GM12891 (cell line): ENCODE measurements at places on chromosomes 7 and 10.

- DNase-seq, result no peak
Measured at GRCh38 chr7:18402488-18403183, 92.9 kb upstream of the HDAC9 start.

- DNase-seq, result no peak
Measured at GRCh38 chr7:21953781-21954180, 8.1 kb upstream of the CDCA7L start.

DNA sequence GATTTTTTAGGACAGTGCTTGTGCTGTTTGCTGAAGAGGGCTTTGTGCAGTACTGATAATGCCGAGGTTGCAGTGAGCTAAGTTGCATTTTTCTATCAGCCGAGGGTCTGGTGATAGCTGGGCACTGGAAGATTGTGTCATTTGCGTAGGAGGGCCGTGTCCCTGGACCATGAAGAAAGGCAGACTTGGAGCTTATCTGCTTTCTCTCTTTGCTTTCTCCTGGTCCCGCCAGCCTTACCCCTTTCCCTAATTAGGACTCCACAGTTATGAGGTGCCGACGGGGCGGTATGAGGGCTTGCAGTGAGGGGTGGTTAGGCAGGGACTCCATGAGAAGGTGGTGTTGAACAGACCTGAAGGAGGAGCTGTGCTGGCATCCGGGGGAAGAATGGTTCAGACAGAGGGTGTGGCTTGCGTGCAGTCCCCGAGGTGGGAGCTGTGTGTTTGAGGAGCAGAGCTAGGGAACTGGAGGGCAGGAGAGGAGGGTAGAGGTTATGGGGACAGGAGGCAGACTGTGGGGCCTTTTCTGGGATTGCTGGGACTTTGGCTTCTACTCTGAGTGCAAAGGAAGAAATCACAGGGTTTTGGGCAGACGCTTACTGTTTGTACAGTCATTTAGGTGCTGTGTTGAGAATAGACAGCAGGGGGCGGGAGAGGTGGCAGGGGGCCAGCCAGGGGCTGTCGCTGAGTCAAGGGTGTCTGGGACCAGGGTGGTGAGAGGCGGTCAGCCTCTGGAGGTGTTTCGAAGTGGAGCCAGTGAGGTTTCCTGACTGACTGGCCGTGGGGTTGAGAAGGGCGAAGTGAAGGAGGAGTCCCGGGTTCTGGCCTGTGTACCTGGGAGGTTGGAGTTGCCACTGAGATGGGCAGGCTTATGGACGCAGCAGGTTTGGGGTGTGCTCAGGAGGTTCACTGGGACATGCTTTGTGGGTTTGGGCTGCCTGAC is 43.4 kb downstream of the PRF1 start:
- peak; percentile 70 for DNase-seq

- no peak for DNase-seq
Measured at GRCh38 chr10:102140218-102140617, 7.4 kb downstream of the PPRC1 start.

GRCh38 chr10:4770801-4771553 is 55.0 kb upstream of the AKR1E2 start:
- DNase-seq, result no peak

GRCh38 chr10:43728425-43728824 is 79.7 kb upstream of the ZNF32 start:
- no peak for DNase-seq

DNA sequence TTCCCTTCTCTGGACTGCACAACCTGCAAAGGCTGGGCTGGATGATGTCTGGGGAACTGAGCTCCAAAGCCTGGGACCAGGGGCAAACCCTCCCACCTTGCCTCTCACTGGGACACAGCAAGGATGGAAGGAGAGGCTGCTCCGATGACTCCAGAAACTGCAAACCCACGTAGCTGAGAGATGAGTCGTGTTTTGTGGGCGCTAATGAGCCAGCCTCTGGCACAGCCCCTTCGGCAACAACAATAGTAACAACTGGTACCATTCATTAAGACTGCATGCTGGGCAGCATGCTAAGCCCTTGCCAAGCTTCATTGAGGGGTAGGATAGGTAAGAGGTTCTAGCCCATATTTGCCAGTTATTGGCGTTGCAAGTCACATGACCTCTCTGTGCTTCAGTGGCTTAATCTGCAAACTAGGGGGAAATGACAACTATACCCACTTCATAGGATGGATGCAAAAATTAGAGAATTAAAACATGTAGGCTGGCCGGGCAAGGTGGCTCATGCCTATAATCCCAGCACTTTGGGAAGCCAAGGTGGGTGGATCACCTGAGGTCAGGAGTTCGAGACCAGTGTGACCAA is 145.9 kb downstream of the SH3PXD2A start:
- no peak for DNase-seq

DNA sequence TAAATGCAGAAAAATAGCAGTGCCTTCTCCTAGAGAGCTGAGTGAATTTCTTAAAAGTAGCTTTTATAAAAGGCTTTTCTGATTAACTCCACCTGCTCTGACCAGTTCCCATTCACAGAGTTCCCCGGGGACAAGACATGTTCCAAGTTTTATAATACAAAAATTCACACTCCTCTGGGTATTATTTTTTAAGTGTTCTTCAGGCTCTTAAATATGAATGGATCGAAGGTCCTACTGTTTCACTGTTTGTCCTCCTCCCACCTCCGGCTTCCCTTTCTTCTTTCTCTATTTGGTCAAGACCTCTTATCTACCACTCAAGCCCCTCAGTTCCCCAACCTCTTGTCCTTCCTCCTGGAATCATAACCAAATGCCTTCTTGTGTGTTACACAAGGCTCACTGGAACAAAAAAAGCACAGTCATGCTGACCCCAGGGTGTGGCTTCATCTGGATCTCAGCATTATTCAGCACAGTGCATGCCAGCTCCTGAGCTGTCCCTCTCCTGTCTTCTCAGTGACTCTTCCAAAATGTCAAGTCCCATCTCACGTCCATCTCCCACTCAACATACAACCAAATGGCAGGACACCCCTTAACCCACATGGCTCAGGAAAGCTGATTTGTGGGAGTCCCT is 222.4 kb downstream of the SORCS1 start:
- no peak for DNase-seq
